Inflammatory macrophage treated with lipopolysaccharide for 1 hour (primary cell): ENCODE measurements at places on chromosomes 7 and 10.

GRCh38 chr10:8273749-8274148 lies 219.3 kb downstream of the GATA3 start:
- DNase-seq, result no peak

DNA sequence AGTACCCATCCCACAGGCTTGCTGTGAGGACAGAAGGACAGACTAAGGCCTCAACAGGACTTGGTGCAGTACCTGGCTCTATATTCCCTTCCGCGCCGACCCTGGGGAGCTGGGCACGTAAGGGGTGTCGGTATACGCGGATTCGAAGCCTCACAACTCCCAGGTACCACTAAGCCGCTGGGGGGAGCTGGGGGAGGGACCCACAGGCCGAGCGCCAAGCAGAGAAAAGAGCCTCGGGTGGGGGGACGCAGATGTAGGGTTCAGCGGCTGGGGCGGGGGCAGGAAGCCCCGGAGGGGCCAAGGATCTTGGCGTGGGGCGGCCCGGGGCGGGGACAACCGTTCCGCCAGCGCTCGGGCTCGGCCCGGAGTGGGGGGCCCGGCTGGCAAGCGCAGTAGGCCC lies 126.4 kb upstream of the ZNF746 start:
- DNase-seq, result no peak

DNA sequence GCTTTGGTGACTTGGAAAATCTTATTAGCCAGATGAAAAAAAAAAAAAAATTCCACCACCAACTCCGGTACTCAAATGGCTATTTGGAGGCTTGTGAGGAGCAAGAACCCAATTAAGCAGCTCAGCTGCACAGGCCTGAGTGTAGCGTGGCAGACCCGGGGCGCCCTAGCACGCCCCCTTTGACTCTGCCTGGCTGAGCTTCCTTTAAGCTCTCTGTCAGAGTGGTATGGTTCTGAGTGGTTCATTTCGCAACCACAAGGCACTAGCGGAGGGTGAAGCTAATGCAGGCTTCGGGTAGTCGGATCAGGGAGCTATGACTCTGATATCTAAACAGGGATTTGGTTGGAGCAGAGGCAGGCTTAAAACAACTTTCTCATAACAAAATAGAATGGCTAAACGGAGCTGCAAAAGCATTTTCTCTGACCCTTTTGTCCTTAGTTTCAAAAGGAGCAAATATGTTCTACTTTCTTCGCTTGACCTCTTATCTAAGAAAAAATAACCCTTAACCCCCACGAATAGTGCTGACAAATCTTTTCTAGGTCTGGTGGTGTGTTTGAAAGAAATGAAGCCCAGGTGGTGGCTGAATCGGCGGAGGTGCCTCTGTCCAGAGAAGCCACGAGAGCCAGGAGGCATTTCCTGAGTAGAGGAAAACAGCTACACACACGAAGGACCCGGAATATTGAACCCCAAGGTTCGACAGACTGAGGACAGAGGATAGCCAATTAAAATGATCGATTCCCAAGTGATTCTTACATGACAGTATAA lies 285.4 kb upstream of the GLI3 start:
- no peak for DNase-seq

- no peak for DNase-seq
Observed at GRCh38 chr7:107048783-107049418, 4.4 kb downstream of the PRKAR2B start.

GRCh38 chr7:134694299-134694698 lies 47.6 kb downstream of the BPGM start:
- DNase-seq, result no peak

DNA sequence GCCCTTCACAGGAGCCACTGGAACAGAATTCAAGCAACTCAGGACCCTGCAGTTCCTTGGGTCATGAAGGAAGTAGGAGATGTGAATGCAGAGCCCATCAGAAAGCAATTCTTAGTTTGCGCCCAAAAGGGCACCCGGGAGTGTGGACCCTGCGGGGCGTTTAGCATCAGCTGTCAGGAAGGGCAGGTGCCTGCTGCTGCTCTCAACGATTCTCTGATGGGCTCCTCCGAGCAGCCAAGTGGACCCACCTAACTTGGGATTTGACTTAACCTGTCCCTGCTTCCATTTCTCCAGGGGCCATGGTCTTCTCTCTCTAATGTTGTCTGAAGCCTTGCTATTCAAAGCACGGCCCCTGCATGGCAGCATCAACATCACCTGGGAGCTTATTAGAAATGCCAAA lies 17.1 kb downstream of the CPA5 start:
- DNase-seq, result no peak

DNA sequence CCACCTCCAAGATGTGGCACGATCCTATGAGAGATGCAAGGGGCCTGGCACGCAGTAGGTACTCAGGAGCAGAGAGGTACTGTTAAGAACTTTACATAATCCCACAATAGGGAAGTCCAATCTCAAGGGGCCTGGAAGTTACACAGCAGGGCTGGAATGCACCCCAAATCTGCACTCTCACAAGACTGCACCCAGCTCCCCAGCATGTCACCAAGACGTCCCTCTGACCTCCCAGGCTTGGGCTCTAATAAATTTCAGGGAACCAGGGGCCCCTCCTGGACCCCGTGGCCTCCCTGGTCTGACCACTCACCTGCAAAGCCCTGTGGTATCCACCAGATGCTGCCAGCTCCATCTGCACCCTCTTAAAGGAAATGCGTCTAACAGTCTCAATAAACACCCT lies 94.9 kb downstream of the OAT start:
- DNase-seq, result no peak

- no peak for DNase-seq
Observed at GRCh38 chr10:44065788-44066526, 318.9 kb downstream of the CXCL12 start.

DNA sequence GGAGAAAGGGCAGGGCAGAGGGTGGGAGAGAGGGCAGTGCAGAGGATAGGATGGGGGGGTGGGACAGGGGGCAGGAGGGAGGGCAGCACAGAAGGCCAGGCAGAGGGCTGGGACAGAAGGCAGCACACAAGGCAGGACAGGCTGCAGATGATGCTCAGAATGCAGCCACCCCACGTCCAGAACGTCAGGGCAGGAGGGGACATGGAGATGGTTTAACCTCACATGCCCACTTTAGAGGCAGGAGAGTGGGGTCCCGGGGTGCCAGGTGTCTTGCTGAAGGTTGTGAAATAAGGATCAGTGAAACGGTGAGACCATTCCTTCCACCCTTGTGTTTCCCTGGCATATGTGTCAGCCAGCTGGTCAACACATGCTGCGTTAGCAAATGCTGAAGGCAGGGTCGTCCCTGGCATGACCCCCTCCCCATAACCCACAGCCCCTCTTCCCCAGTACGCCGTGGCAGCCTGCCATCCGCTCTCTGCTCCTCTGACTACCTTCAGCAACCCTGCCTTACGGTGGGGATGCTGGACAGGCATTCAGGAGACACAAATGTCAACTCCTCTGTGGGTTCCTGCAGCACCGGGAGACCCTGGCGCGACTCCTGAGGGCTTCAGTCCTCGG lies 592.1 kb downstream of the DNAJB6 start:
- no peak for DNase-seq
